ENCODE measurements at places on chromosomes 11 and 22.
A peak's percentile ranks its signal among the peaks of the same experiment; 100 is the strongest.

- no peak for DNase-seq
Measured at GRCh38 chr11:110984693-110985092, 260.8 kb upstream of the POU2AF2 start.

- no peak for DNase-seq
Measured at GRCh38 chr22:17648569-17648968, 10.0 kb downstream of the BCL2L13 start.

DNA sequence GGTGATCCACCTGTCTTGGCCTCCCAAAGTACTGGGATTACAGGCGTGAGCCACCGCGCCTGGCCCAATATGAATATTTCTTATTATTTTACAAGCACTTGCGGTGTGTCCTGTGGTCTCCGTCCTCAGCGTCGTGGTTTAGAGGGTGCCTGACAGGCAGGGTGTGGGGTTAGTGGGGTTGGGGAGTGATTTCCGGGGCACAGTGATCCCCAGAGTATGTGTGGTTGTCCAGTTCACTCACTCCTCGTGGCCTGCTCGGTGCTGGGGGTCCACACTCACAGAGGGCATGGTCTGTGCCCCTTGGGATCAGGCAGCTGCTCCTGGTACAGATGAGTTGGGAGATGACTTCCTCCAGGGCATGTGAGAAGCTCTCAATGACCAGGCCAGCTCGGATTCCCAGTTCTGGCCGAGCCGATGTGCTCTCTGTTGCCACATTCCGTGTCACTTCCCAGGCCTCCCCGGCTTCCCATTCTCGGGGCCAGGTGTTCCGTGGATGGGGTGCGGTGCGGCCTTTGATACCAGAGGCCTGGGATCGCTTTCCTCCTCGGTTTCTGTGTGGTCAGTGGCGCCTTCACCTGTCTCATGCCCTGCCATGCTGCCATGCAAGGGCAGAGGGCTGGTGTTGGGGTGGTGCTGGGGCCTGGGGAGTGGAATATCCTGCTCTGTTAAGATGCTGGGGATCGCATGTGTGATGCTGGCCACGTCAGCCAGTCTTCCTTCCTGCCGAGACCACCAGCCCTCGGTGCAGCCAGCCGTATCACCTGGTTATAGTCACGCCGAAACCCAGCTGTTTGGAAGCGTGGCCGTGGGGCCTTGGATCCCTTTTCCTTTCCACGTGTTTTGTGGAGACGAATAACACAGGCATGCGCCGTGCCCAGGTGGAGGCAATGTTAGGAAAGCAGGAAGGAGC is 39.6 kb downstream of the PARVB start:
- DNase-seq = no peak

- DNase-seq = no peak
Measured at GRCh38 chr11:120184946-120185705, 25.7 kb upstream of the OAF start.

- no peak for DNase-seq
Measured at GRCh38 chr22:37381489-37381888, 45.8 kb downstream of the ELFN2 start.

DNA sequence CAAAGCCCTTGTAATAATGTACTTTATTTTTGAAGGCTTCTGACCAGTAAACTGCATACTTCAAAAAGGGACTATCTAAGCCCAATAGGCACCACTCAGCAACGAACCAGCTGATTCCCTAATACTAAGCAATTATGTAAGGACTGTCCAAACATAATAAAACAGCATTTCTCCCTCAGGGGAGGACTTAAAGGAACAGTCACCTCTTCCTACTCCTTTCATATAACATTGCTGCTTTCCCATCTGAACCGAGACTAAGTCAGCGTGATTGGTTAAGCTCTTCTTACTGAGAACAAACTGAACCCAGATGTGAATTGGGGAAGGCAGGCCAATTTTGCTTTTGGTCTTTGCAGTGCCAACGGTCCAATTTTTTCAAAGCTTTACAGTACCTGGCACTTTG is 420.0 kb downstream of the METTL15 start:
- DNase-seq = no peak

DNA sequence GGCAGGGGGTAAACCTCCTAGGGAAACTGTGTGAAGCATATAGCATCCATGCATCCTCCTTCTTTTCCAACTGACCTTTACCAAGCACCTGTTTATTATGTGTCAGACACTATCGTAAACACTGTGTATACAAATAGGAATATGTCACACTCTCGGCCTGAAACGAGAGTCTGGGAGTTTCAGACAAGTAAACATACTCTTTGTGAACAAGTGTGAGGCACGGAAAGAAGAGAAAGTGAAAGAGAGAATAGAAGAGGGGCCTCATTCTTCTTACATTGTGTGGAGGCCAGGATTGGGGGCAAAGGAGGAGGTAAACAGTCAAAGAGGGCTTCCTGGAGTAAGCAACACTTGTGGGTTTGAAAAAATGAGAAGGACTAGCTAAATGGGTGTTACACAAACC is 16.4 kb downstream of the CSNK2A3 start:
- DNase-seq = no peak

GRCh38 chr22:30324014-30324730 is 2.6 kb downstream of the TBC1D10A start:
- peak; percentile 17 for DNase-seq

DNA sequence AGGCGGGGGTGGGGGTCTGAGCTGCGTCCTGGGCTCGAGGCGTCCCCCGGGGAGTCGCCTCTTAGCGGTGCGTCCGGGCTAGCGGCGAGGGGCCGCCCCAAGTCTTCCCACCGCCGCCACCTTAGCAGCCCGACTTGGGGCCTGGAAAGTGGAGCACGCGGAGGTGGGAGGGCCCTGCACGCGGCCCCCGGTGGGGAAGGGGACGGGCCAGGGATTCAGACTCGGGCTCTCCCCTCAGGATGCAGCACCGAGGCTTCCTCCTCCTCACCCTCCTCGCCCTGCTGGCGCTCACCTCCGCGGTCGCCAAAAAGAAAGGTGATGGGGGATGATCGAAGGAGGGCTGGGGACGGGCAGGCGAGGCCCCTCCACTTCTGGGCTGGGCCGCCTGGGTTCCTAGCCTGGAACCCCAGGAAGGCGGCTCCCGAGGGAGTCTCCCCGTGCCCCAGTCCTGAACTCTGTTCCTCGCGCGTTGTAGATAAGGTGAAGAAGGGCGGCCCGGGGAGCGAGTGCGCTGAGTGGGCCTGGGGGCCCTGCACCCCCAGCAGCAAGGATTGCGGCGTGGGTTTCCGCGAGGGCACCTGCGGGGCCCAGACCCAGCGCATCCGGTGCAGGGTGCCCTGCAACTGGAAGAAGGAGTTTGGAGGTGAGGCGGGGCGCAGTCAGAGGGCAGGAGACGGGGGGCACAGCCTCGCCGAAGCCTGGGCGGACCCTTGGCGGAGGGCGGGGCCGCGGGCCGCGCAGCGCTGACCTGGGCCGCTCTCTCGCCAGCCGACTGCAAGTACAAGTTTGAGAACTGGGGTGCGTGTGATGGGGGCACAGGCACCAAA is 563 bp downstream of the MDK start:
- no peak for DNase-seq

DNA sequence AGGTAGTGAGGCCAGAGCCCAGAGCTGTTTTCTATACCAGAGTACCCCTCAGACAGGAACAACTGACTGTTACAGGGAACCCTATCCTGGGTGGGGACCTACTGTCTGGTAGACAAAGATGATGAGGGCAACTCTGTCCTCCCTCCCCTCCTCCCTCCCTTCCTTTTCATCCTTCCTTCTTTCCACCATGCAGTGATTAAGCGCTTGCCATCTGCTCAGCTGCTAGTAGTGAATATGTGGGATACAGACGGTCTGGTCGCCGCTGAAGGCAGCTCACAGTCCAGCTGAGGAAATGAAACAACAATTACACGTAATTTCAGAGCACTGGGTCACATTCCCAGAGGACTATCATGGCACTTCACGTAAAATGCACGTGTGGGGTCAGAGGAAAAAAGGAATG is 597.1 kb downstream of the BUD13 start:
- DNase-seq = no peak

- no peak for DNase-seq
Measured at GRCh38 chr11:73463359-73463758, 87.2 kb downstream of the RELT start.

DNA sequence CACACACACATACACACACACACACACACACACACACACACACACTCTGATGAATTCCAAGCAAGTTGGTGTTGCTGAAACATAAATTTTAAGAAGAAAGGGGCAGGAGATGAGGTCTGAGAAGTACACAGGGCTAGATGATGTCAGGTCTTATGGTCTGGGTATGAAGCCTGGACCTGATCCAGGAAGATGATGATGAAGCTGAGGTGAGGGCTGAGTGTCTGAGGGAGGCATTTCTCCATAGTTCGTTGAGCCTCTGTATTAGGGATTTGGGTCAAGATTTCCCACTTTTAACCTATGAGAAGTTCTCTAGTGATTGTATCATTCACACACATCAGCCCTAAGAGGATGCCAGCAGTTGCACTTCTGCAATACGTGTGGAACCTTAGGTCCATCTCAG is 32.6 kb downstream of the KREMEN1 start:
- no peak for DNase-seq

DNA sequence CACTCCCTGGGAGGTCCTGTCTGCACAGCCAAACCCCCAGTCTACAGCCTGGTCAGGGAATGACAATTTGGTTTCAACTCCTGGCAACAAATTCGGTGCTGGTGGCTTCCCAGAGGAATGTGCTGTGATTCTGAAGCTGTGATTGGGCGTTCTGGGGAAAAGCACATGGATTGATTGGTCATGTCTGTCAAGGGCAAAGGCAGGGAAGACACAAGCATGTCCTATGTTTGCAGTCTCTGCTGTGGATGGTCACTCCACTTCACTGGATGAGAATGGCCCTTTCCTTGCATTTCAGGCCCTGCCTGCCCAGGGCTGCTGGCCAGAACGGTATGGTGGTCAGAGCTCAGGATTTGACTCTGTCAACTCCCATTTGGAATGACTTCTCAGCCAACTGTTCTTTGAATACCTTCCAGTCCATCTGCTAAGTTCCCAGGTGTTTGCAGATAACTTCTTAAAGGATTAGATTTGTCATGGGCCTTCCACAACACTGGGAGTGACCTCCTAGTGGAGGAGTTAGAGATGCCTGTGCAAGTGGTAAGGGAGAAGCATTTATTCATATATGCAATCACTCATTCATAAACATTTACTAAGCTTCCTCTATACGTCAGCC is 42.7 kb downstream of the SGSM1 start:
- no peak for DNase-seq

- DNase-seq = no peak
Measured at GRCh38 chr11:120510406-120511115, 987 bp upstream of the GRIK4 start.

DNA sequence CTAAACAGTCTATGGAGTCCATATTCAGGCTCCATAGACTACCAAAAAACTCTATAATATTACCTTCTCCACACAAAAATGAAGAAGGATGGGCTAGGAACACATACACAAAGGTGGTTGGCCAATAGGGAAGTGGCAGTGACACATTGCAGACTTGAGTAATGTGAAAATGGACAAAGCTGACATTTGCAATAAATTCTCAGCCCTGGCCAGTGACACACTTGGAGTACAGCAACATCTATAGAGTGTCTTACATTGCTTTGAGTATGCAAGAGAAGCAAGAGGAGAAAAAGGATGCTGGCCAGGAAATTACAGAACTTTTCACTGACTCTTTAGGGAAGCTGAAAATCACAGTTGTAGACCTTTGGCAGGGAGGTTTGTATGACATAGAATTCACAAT is 7.3 kb upstream of the OR52W1 start:
- no peak for DNase-seq

GRCh38 chr11:125402435-125402834 is 93.6 kb downstream of the FEZ1 start:
- DNase-seq = no peak

GRCh38 chr22:24154826-24155225 is 26.5 kb upstream of the SUSD2 start:
- DNase-seq = no peak

All from activated CD8-positive, alpha-beta memory T cell treated with anti-CD3 and anti-CD28 coated beads for 1 hour (primary cell).